HuH-7 (cell line): ENCODE measurements at places on chromosomes 11 and 22.

GRCh38 chr22:47419239-47419638 lies 656.8 kb downstream of the TBC1D22A start:
- DNase-seq, result no peak

- DNase-seq, result no peak
Measured at GRCh38 chr11:59144096-59144495, 1.4 kb downstream of the FAM111A start.

- no peak for DNase-seq
Measured at GRCh38 chr11:96424693-96425092, 34.9 kb downstream of the JRKL start.

DNA sequence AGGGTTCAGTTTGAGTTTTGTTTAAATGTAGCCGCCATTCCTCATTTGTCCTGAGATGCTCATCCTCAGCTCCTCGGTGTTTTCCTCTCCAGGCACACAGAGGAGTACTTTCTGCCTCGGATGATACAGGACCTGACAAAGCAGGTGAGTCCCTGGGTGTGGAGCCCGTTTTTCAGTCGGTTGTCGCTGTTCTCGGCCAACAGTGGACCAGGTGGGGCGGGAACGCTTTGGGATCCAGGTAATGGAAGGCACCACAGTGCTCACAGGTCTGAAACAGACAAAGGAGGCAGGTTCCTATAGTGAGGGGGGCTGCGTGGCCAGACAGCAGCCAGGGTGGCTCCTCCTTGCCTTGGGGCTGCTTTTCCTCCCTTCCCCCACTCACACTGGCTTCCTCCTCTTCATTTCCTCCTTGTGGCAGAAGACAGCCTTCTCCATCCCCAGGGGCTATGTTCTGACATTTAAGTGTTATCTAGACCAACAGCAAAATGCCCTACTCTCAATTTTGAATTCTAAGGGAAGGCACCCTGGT lies 19.4 kb downstream of the NADSYN1 start:
- DNase-seq, result no peak

DNA sequence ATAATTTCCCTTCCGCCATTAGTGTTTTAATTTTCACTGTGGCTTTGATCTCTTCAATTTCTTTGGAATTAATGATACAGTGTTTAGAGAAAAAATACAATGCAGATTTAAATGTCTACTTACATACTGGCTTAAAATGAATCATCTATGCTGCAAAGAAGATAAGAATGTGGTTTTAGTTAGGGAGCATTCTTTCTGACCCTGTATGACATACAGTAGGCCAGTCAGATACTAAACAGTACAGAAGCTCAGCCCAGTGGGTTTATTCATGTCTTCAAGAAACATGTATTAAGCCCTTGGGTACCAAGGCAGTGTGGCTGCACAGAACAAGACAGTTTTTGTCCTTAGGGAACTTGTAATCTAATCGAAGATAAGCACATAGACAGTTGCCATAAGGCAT lies 268.8 kb downstream of the DDX10 start:
- DNase-seq, result no peak
